Glomerular endothelial cell (primary cell): ENCODE measurements at places on chromosomes 5 and 9. TPM values are rescaled to one million over a fixed set of nuclear protein-coding genes. Genes with fewer than 3 reads are reported as not detected.
A peak's percentile ranks its signal among the peaks of the same experiment; 100 is the strongest.

DNA sequence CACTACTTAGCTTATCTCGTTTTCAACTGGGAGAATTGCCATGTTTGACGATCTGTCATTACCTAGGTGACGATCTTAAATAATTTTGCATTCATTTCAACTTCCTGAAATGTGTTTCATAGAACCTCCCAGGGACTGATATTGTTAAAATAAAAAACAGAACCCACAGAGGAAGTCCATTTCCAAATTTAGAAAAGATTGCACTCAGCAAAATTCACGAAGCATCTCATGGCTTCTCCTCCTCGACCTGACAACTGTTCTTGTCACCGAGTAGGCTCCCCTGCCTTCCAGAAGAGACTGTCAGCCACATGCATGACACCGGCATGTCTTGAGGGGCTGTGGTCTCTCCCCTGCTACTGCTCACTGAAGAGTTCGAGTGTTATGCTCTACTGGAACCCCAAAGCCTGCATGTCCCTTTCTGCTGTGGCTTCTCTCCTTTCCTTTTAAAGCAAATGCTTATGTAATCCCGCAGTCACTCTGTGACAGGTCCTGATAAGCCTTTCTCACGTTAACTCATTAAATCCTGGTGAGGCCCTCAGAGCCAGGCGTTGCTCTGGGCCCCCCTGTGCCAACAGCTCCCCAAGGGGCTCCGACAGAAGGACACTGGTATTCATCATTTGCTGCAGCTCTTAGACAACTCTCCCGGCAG lies 26.8 kb upstream of the ANKRD33B start:
- DNase-seq, result no peak

DNA sequence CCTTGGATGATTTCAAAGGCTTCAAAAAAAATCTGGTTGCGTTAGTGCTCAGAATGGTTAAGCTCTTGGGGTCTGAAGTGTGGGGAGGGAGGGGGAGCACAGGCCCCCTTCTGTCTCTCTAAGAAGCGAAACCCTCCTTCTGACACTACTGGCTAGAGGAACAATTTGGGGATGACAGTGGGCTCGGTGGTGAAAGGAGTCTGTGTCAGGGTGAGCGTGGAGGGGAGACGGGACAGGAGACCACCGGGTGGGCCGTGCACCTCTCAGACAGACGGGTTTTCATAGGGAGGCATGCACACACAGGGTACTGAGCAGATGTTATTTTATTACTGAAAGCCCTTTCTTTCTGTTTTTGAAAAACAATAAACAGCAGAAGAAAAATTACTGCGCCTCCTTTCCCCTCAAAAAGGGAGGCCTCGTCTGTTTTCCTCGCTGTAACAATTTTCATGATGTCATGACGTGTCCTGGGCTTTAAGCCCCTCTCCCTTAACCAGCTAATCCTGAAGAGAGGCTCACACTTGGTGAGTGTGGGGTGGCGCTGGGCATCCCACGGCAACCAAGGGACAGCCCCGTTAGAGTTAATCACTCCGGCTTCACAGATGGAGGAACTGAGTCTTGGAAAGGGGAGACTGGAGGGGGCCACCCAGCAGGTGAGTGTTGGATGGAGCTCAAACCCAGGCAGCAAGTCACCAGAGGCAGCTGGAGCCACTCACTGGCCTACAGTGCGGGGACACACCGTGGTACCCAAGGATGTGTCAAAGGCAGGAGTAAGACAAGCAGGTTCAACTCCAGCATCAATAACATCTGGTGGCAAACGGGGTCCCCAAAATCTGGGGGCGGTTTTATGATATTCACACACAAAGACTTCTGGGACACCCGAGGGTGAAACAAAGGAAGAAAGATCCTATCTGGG lies 53.4 kb downstream of the PTCH1 start:
- DNase-seq, result no peak

- no peak for DNase-seq
Observed at GRCh38 chr9:120369608-120370220, 210.3 kb downstream of the CDK5RAP2 start.

- peak; percentile 42 for DNase-seq
Observed at GRCh38 chr5:120405286-120405864, 58.7 kb upstream of the PRR16 start.

The GPRIN1 gene
- 12.3 and 13.1 TPM in 2 replicates for total RNA-seq

- no peak for DNase-seq
Observed at GRCh38 chr5:15320871-15321270, 179.1 kb upstream of the FBXL7 start.

GRCh38 chr9:137387114-137387890 lies 35.7 kb downstream of the EXD3 start:
- no peak for DNase-seq

The HDHD3 gene
- 8.5 and 17.4 TPM in 2 replicates for total RNA-seq

DNA sequence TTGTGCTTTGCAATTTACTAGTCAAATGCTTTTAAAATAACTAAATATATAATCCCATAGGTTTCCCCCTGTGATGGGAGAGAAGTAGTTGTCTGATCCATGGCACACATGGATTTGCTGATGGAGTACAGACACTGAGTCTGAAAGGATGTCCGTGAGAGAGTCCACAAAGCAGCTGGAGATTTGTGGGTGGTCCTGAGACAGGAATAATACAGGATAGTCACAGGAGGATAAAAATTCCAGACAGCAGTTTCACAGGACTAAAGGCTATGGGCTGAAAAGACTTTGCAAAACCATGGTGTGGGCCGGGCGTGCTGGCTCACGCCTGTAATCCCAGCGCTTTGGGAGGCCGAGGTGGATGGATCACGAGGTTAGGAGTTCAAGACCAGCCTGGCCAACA lies 58.7 kb upstream of the ZFR start:
- no peak for DNase-seq

The ADCY2 gene
- total RNA-seq, result not detected in 2 replicates

DNA sequence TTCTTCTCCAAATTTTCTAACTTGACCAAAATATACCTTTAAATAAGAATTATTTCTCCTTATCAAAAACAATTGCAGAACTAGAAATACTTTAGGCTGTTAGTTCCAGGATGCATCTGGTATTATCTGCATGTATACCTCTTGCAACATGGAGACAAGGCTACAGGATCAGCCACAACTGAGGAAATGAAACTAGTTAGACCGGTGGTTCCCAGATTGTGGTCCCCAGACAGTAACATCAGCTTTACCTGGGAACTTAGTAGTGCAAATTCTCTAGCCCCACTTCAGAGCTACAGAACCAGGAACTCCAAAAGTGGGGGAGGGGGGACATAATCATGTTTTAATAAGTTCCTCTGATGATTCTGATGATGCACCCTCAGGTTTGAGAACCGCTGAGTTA lies 61.6 kb upstream of the C9orf72 start:
- DNase-seq, result no peak

The ENG gene
- total RNA-seq, result 469 and 565 TPM in 2 replicates

The TJP2 gene
- total RNA-seq, result 209 and 242 TPM in 2 replicates

GRCh38 chr9:811106-811531 lies 30.4 kb upstream of the DMRT1 start:
- DNase-seq, result no peak

GRCh38 chr5:74126294-74126693 lies 500.3 kb downstream of the ARHGEF28 start:
- DNase-seq, result no peak

- DNase-seq, result no peak
Observed at GRCh38 chr9:124066783-124067577, 55.4 kb downstream of the LHX2 start.

The TLR4 gene
- 38.6 and 38.8 TPM in 2 replicates for total RNA-seq
